ENCODE measurements at places on chromosomes 4 and X.

- no peak for DNase-seq
Observed at GRCh38 chr4:144223149-144223548, 82.6 kb upstream of the GYPA start.

DNA sequence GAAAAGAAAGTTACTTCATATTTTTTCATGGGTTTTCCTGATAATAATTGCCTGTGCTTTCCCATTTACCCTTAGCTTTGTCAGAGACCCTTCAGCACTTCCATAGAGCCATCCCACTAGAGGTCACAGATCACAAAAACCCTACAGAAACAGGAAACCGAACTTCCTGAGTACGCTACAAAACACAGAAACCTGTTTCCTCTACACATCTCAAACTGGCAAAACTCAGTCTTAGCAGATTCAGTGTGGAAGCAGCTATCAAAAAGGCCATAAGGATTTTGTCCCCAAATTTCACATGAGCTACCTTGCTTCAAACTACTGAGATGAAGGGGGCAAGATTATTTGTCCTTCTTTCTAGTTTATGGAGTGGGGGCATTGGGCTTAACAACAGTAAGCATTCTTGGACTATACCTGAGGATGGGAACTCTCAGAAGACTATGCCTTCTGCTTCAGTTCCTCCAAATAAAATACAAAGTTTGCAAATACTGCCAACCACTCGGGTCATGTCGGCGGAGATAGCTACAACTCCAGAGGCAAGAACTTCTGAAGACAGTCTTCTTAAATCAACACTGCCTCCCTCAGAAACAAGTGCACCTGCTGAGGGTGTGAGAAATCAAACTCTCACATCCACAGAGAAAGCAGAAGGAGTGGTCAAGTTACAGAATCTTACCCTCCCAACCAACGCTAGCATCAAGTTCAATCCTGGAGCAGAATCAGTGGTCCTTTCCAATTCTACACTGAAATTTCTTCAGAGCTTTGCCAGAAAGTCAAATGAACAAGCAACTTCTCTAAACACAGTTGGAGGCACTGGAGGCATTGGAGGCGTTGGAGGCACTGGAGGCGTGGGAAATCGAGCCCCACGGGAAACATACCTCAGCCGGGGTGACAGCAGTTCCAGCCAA lies at the start of gene MMRN1:
TSS of gene MMRN1 (plus strand) at position 206 of the 902 bp plus-strand sequence. CDS start at position 324, 118 bp downstream.
- DNase-seq, result peak; percentile 1

GRCh38 chr4:35649011-35649410 lies 595.3 kb downstream of the ARAP2 start:
- no peak for DNase-seq

DNA sequence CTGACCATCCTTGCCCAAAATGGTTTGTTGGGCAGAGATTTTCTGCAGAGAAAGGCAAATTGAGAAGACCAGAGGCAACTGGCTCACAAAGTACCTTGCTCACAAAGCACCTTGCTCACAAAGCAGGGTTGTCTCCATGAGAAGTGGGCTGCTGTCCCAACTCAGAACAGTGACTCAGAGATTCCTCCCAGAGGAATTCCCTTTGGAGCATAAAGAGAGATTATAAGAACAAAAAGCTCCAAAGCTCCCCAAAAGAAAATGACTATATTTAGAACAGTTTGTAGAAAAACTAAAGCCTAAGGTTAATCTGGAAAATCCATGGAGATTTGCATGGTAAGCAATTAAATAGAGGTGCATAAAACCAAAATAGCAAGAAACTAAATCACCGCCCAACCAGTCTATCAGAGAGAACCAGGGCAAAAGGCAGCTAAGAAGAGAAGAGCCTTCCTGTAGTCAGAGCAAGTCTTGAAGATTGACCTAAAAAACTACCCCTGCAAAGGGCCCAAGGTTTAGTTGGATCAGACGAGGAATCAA lies 731.4 kb downstream of the FAT4 start:
- no peak for DNase-seq

GRCh38 chr4:73417973-73418372 lies 13.9 kb downstream of the ALB start:
- peak; percentile 7 for DNase-seq

DNA sequence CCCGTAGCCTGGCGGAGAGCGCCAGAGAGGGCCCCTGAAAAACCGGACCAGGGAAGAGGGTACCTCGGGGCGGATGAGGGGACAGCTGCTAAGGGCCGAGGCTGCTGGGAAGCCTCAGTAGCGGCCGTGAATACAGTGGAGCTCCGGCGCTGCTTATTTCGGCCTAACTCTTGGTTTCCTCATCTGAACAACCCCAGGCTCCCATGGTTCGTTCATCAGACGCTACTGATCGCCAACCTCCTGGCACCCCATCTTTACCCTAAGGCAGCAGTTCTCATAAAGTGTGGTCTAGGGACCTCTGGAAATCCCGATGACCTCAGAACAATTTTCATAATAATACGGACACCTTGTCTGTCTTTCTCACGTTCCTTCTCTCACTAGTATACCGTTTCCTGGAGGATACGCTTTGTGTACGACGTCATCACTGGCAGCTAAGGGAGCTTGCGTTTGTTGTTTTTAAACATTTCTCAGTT lies 645 bp upstream of the RAB28 start:
- no peak for DNase-seq

GRCh38 chrX:20267607-20267930 lies 860 bp upstream of the RPS6KA3 start:
- DNase-seq, result no peak

DNA sequence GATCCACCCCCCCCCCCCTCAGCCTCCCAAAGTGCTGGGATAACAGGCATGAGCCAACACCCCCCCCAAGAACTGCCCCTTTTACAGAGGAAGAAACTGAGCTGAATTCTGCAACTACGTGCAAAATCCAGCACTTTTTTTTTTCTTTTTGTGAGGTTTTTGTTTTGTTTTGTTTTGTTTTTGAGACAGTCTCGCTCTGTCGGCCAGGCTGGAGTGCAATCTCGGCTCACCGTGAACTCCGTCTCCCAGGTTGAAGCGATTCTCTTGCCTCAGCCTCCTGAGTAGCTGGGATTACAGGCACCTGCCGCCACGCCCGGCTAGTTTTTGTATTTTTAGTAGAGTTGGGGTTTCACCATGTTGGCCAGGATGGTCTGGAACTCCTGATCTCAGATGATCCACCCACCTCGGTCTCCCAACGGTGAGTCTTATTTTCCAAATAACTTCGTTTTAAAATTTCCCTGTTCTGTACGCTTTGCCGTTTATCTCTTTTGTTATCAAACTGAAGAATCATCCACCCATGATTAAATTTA lies 4.9 kb downstream of the CRLF2 start:
- no peak for DNase-seq

DNA sequence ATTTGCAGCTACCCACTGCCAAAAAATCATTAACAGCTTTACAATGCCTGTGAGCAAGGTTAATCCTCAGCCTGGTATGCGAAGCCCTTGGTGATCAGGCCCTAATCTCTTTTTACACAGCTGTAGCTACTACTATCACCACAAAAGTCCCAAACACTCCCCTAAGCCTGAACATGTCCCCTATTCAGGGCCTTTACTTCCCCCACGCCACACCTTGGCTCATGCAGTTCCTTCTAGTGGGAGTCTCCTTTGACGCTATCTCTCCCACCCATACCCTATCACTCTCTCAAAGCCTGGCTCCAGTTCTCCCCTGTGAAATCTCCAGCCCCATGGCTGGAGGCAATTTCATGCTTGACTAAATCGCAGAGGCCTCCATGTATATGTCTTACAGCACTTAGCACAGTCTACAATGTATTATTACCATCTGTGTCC lies 90.6 kb upstream of the CBR4 start:
- no peak for DNase-seq

DNA sequence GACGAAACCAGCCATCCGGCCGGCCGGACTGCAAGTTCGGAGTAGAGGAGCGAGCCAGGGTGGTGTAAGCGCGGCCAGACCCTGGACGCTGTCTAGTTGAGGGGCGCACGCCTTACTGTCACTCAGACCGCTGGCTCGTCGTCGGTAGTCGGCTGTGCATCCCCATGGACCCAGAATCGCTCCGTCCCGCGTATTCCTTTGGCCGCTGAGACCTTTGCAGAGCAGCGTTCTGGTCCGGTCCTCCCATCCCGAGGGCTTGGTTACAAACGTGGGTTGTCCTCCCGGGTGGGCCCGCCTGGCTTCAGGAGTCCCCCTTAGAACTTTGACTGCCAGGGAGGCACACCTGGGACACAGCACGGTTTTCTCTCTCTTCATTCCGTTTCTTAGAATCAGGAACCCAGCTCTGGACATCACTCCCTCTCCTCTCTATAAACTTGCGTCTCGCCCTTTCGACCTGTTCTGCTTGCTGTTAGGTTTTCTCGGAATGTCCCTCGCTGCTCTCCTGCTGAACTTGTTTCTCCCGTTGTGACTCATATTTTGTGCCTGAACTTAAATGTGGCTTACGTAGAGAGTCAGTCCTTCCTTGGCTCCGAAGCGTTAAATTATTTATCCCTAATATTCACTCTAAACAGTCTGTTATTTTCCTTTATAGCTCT lies 672 bp downstream of the PGM2 start:
- DNase-seq, result peak; percentile 56

GRCh38 chrX:24395775-24396174 lies 35.3 kb downstream of the SUPT20HL1 start:
- peak; percentile 67 for DNase-seq

DNA sequence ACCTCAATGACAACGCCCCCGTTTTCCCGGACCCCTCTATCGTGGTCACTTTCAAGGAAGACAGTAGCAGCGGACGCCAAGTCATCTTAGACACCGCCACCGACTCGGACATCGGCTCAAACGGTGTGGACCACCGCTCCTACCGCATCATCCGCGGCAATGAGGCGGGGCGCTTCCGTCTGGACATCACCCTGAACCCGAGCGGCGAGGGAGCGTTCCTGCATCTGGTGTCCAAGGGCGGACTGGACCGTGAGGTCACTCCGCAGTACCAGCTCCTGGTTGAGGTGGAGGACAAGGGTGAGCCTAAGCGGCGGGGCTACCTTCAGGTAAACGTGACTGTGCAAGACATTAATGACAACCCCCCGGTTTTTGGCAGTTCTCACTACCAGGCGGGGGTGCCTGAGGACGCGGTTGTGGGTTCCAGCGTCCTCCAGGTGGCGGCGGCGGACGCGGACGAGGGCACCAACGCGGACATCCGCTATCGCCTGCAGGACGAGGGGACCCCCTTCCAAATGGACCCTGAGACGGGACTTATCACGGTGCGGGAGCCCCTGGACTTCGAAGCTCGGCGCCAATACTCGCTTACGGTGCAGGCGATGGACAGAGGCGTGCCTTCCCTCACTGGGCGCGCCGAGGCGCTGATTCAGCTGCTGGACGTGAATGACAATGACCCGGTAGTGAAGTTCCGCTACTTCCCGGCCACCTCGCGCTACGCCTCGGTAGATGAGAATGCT lies 2.2 kb downstream of the FAT4 start:
- no peak for DNase-seq

DNA sequence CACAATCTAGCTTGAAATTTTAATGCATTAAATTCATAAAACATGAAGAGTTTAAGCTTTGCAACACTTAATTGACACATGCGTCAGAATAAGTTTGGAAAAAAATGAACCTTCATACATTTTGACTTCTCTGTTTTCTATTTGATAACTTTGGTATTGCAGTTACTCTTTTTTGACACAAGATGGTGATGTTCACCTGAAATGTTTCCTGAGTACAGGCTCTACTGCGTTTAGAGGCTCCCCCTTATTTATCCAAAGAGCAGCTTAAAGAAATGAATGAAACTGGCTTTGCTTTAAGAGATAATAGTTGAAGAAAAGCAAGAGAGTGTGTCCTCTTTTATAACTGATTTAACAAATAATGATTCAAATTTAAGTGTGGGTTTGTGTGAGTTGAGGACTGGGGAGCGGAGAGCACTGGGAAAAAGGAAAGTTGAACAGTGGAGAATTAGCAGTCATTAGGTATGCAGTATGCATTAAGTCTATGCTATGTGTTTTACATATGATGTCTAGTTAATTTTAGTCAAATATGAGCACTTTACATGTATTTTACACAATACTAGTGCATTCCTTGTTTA lies 180.6 kb upstream of the NUDT6 start:
- DNase-seq, result peak; percentile 57

GRCh38 chr4:184649971-184650855 lies 675 bp downstream of the PRIMPOL start:
- peak; percentile 57 for DNase-seq

DNA sequence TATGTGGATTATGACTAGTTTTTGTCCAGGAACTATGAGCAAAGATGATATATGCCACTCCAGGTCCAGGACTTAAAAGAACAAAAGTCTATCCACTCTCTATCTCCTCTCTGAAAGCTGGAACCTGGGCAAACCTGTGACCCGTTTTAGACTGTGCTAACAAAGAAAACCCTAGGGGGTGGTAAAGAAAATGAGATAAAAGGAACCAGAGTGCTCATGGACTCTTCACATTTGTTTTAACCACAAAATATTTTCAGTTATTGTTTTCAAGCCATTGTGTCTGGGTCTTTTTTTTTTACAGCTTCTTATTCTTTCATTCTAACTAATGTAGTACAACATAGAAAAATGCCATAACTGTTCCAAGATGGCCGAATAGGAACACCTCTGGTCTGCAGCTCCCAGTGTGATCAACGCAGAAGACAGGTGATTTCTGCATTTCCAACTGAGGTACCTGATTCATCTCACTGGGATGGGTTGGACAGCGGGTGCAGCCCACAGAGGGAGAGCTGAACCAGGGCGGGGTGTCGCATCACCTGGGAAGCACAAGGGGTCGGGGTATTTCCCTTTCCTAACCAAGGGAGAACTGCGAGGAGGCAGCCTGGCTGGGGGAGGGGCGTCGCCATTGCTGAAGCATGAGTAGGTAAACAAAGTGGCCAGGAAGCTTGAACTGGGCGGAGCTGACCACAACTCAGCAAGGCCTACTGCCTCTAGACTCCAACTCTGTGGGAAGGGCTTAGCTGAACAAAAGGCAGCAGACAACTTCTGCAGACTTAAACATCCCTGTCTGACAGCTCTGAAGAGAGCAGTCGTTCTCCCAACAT lies 45.1 kb downstream of the CHM start:
- peak; percentile 15 for DNase-seq

GRCh38 chr4:41644288-41644914 lies 104.1 kb downstream of the PHOX2B start:
- no peak for DNase-seq

DNA sequence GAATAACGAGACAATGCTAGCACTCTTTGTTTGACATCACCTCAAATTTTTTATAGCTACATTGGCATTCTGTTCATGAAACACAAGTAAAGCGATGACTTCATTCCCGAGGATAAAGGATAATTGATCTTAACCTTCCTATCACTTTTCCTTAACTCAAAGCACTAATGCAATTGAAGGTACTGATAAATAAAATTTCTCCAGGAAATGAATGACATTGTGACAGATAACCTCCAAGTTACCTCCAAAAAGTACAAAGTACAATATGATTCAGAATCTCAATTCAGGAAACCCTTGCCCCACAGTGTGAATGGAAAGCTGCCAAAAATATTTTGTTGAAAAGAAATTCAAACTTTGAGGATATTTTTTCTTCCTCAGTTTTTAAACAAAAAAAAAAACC lies 1.8 kb downstream of the PRSS12 start:
- DNase-seq, result no peak

Measured in NB4 (cell line).